ENCODE measurements at places on chromosomes 2 and 18.
A peak's percentile ranks its signal among the peaks of the same experiment; 100 is the strongest.

GRCh38 chr18:12989397-12990122 is 1.6 kb upstream of the CEP192 start:
- no peak for DNase-seq

DNA sequence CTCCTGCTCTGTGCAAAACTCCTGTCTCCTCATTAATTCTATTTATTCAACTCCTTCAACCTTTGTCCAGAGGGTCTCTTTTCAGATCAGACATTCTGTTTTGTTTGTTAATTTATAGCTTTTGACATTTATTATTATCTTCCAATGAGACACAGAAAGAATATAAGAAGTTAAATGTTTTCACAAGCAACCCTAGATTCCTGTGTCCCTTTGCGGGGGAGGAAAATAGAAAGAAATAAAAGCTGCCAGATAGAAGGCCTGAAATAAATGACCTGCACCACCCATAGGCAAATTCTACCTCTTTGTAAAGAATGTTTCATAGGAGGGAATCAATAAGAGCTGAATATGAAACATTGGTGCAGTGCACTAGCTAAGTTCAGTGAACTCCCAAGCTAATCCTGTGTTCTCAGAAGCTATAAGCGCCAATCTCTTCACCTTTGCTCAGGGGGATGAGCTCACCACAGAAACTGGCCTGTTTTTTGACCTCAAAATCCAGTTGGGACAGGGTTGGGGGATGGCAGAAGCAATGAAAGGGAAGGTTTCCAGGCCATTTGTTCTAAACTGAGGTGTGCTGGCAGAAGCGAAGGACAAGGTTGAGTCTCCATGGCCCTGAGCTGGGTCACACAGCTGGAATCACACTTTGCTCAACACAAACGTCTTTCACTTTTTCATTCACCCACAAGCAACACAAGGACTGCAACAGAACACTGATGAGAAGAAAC is 258.6 kb downstream of the NRXN1 start:
- DNase-seq: no peak

DNA sequence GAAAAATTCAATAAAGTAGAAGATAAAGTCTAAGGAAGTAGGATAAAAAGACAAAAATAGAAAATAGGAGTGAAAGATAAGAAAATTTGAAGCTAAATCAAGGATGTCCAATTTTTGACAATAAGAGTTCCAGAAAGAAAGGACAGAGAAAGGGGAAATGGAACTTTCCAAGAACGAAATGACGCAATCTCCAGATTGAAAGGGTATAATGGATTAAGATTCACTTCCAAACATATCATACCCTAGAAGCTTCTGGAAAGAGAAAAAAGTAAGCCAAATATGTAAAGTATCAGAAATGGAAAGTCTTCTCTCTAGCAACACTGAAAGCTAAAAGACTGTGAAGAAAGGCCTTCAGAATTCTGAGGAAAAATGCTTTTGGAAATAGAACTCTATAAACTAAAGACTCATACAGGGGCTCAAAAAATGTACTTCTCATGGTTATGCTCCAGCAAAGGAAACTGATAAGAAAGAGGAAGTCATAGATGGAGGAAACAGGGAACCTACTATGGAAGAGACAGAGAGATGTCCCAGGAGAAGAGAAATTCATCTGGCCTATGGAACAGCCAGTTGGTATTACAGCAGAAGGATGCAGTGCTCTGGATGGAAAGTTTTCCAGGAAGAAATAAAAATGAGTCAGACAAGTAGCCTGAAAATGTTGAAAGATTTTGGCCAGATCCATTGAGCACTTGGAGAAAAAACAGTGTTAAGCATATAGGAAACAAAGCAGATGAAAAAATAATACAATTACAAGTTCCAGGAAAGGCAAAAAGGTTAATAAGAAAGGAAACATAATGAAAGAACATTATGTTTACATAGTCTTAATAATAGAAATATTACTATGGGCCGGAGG is 20.1 kb downstream of the CASP8 start:
- no peak for DNase-seq

DNA sequence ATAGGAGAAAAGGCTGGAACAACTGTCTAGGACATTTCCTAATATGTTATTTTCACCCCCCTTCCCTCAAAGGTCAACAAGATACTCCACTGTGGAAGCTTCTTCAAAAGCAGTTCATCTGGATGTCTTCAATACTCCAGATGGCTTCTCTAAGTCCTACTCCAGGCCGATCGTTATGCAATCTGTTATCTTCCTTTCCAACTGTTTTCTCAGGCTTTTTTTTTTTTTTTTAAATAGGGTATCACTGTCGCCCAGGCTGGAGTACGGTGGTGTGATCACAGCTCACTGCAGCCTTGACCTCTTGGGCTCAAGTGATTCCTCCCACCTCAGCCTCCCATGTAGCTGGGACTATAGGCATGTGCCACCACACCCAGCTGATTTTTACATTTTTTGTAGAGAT is 26.3 kb downstream of the ATP8B1 start:
- DNase-seq: no peak

GRCh38 chr2:99444222-99444621 is 45.6 kb downstream of the REV1 start:
- DNase-seq: no peak

DNA sequence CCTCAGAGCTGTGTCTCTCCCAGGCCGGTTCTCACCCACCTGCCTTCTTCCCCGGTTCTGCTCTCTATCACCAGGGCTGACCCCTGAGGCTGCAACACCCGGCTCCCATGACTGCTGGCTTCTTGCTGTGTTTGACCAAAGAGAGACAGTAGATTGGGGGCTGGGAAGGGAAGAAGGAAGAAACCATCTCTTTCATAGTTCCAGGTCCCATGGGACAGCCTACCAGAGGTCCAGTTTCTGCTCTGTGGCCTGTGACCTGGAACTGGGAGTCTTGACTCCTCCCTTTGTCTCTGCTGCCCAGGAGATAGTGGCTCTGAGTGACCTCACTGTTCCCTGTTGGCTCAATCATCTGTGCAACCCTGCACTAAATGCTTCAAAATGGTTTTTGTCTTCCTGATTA is 38.1 kb downstream of the ALPK2 start:
- DNase-seq: no peak

DNA sequence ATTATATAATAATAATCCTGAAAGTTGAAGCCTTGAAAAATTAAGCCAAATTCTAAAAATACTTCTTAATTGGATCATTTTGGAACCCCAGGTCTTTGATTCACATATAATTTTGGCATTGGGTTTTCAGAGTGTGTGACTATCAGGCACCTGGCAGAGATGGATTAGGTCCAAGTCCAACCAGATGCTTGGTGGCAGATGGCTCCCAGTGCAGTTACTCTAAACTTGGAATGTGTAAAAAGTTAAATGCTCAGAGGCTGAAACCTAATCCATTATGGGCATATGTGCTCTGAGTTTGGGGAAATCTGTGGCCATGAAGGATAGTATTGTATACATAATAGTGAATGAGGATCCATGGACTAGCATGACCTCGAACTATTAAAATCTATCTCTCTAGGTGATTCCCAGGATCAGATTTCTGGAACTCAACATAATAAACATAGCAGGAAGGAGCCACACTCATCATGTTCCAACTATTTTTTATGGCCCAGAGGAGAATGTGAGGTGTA is 333.0 kb downstream of the RPRM start:
- no peak for DNase-seq

GRCh38 chr2:17245906-17246305 is 272.3 kb downstream of the RAD51AP2 start:
- DNase-seq: peak; percentile 14

- no peak for DNase-seq
Measured at GRCh38 chr2:200471928-200472645, 37.8 kb downstream of the KCTD18 start.

DNA sequence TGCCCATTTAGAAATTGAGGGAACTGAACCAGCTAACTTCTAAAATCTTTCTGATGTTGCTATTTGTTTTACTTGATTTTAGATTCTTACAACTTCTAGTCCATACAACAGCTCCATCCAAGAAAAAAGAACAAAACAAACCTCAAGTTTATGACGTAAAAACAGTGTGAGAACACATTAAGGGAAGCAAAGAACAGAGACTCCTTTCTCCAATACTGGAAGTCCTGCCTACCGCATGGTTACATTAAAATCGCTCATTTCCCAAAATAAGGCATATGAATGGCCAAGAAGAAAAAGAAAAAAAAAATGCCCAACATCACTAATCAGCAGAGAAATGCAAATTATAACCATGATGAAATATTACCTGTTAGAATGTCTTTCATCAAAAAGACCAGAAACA is 110.0 kb downstream of the TRIB2 start:
- DNase-seq: no peak

GRCh38 chr2:15894481-15895144 is 45.7 kb upstream of the MYCN start:
- DNase-seq: no peak

DNA sequence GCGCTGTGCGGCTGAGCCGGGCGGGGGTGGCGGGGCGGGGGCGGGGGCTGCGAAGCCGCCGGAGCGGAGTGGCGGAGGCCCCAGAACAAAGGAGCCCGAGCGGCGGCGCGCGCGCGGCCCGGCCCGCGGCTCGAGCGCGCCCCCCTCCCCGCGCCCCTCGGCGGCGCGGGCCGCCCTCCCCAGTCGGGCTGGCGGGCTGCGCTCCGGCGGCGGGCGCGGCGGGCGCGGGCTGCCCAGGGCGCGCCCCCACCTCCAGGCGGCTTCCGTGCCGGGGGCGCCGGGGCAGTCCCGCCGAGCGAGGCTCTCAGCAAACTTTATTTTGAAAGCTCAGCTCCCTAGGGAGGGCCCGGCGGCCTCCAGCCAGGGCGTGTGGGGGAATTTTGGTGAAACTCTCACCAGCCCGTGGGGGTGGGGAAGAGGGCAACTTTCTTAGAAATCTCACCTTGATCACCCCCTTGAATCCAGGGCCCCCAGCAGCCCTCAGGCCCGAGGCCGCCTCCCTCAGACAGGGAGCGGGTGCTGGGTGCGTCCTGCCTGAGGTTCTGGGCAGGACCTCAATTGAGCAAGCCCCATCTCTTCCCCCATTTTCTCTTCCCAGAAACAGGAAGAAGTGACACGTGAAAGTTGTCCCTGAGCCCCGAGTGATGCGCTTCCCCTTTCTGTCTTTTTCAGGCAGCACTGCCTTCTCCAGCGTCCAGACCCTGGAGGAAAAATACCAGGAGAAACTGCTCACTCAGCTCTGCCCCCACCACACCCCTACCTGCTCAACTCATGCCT is 786 bp downstream of the TET3 start:
- no peak for DNase-seq

- no peak for DNase-seq
Measured at GRCh38 chr2:2764001-2764355, 432.9 kb upstream of the MYT1L start.

GRCh38 chr2:10320575-10320931 is 17.8 kb downstream of the HPCAL1 start:
- DNase-seq: no peak

- no peak for DNase-seq
Measured at GRCh38 chr2:112093216-112093615, 38.1 kb downstream of the TMEM87B start.

DNA sequence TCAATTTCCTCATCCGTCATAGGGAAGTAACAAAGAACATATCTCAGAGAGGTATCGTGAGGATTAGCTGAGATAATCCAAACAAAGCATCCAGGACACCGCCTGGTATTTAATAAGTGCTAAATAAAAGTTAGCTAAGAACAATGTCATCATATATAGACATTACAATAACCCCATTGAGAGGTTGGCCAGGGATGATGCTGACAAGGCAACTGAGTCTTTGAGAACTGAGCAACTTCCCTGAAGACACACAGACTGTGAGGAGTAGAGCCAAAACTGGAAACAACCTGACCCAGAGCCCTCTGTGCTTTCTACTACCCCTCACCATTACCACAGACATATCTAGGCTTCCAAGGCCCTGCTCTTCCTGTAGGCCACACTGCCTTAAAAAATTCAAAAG is 1.6 kb upstream of the DCTN1 start:
- no peak for DNase-seq

DNA sequence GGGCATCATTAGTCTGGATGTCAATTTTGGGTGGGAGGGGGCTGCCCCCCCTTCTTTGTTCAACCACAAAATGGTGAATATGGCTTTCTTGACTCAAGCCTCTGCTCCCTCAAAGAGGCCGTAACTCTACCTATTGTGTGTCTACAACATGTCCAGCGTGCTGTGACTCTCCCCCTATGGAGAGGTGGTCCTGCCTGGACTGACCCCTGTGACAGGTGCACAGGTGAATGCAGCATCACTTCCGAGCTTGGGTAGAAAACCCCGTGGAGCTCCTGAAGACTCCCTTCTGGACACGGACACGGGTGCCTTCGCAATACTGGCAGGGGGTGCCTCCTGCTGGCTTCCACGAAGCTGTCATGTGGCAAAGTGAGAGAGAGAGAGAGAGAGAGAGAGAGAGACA is 397.8 kb downstream of the GALR1 start:
- no peak for DNase-seq

- no peak for DNase-seq
Measured at GRCh38 chr2:205686056-205686782, 3.9 kb downstream of the NRP2 start.

GRCh38 chr18:28134774-28135173 is 42.2 kb downstream of the CDH2 start:
- no peak for DNase-seq

- no peak for DNase-seq
Measured at GRCh38 chr2:135916207-135916606, 40.0 kb upstream of the MCM6 start.

GRCh38 chr2:71697106-71698004 is 244.0 kb downstream of the DYSF start:
- DNase-seq: no peak

DNA sequence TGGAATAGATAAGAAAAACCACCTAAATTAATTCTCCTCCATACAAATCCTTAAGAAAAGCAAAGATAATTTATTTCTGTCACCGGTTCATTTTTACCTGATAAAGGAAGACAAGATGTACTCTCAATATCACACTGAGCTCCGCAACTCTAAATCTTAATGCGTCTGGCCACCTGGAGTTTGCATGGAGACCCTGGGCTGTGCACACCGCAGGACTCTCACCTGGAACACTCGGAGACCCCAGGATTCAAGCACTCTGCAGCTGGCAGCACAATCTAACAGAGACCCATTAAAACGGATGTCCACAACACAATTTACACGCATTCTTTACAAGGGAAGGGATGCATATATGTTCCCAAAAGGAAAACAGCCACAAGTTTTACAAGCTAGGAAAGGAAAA is 72.2 kb downstream of the ZNF516 start:
- DNase-seq: no peak

DNA sequence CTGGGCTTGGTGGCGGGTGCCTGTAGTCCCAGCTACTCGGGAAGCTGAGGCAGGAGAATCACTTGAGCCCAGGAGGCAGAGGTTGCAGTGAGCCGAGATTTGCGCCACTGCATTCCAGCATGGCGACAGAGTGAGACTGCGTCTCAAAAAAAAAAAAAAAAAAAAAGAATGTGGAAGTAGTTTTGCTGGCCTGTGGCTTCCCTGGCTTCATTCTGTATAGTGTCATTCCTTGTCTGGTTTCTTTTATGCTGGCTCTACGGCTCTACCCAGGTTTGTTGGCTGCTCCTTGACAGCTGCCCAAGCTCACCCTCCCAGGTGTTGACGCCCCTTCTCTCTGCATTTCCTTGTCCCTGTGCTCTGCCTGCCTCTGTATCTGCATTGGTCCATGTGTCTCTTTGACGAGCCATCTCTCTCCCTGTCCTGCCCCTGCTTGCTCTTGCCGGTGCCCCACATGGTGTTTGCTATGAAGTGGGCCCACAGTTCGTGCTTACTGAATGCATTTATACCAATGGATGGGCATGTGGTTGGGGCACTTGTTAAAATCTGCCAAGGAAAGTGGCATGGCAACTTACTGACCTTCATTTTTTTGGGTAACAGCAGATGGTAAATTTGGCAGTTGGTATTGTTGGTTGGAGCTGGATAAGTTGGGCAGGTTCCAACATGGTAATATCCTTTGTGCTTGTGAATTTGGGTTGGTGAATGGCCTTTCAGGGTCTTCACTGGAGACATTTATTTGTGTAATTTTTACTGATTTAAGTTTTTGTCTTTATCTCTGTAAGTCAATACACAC is 113.9 kb downstream of the MAP4K4 start:
- DNase-seq: no peak

Data from NCI-H1048 (cell line).